ENCODE measurements at places on chromosomes 4 and X.

- H3K4me3 ChIP-seq: no peak overlapping the region
- no peaks in the 10 kb centered on the region for H3K27me3 ChIP-seq
- no peak overlapping the region for H3K27ac ChIP-seq
- H3K36me3 ChIP-seq: no peaks in the 10 kb centered on the region
- no peak for DNase-seq
- H3K4me1 ChIP-seq: no peaks in the 10 kb centered on the region
Observed at GRCh38 chr4:100979736-100980135, 367.6 kb downstream of the PPP3CA start.

- peaks cover 54% of the 10 kb centered on the region for H3K4me1 ChIP-seq
- H3K36me3 ChIP-seq: peaks cover 25% of the 10 kb centered on the region
- H3K27me3 ChIP-seq: no peaks in the 10 kb centered on the region
- no peak for DNase-seq
- peak overlapping the region; percentile 92 for H3K4me3 ChIP-seq
Observed at GRCh38 chr4:186192066-186192612, 772 bp downstream of the CYP4V2 start.

DNA sequence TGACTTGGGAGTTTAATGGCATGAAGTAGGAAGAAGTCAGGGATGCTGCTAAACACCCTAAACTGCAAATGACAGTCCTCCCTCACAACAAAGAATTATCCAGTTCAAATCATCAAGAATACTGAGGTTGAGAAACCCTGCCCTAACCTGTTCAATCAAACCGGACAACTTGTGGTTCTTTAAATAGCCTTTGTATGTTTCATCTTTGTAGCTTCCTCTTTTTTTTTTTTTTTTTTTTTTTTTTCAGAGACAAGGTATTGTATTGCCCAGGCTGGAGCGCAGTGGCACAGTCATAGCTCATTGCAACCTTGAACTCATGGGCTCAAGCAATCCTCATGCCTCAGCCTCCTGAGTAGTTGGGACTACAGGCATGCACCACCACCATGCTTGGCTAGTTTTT is 52.5 kb upstream of the TTC29 start:
- H3K36me3 ChIP-seq: no peaks in the 10 kb centered on the region
- H3K27me3 ChIP-seq: peaks cover 25% of the 10 kb centered on the region
- no peak overlapping the region for H3K27ac ChIP-seq
- no peaks in the 10 kb centered on the region for H3K4me1 ChIP-seq
- DNase-seq: no peak
- H3K4me3 ChIP-seq: no peak overlapping the region

- H3K27ac ChIP-seq: peak overlapping the region; percentile 73
- H3K36me3 ChIP-seq: no peaks in the 10 kb centered on the region
- peaks cover 32% of the 10 kb centered on the region for H3K4me1 ChIP-seq
- H3K4me3 ChIP-seq: no peak overlapping the region
Observed at GRCh38 chrX:119647089-119647488, 40.9 kb upstream of the NKRF start.

- no peaks in the 10 kb centered on the region for H3K36me3 ChIP-seq
- H3K4me1 ChIP-seq: peaks cover 30% of the 10 kb centered on the region
- DNase-seq: no peak
- H3K27me3 ChIP-seq: no peaks in the 10 kb centered on the region
Observed at GRCh38 chr4:2406920-2407319, 11.5 kb downstream of the ZFYVE28 start.

DNA sequence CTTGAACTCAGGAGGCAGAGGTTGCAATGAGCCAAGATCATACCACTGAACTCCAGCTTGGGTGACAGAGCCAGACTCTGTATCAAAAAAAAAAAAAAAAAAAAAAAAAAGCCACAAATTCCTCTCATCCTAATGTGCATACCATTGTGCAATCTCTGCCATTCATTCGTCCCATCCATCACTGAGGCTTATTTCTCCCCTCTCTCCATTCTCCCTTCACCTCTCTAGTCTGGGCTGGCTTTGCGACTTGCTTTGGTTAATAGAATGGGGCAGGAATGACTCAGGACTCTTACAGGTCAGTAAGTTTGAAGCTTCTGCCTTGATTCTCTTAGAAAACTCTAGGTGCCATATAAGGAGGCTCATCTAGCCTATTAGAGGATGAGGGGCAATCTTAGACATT is 60.3 kb upstream of the DDX3X start:
- H3K27me3 ChIP-seq: no peaks in the 10 kb centered on the region
- H3K36me3 ChIP-seq: no peaks in the 10 kb centered on the region
- H3K4me1 ChIP-seq: peaks cover 2% of the 10 kb centered on the region
- DNase-seq: no peak
- H3K4me3 ChIP-seq: no peak overlapping the region

DNA sequence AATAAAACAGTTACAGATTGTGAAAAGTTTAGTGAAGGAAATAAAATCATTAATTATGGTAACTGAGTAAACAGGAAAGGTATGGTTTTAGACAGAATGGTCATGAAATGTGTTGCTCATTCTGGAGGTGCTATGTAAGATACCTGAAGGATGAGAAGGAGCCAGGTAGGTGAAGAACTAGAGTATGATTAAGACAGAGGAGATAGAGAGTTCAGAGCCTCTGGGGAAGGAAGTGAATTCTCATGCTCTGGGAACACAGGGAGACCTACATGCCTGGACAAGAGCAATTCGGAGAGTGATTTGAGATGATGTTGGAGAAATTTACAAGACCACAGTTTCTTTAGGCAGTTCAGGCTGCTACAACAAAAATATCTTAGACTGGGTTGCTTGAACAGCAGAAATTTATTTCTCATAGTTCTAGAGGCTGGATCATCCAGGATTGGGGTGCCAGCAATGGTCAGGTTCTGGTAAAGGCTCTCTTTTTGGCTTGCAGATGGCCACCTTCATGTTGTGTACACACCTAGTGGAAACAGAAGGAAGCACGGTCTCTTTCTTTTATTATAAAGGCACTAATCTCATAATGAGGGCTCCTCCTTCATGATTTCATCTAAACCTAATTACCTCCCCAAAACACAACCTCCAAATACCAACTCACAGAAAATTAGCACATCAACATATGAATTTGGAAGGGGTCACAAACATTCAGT is 1416.1 kb downstream of the PCDH7 start:
- no peak overlapping the region for H3K27ac ChIP-seq
- no peaks in the 10 kb centered on the region for H3K27me3 ChIP-seq
- no peaks in the 10 kb centered on the region for H3K4me1 ChIP-seq
- no peak overlapping the region for H3K4me3 ChIP-seq

DNA sequence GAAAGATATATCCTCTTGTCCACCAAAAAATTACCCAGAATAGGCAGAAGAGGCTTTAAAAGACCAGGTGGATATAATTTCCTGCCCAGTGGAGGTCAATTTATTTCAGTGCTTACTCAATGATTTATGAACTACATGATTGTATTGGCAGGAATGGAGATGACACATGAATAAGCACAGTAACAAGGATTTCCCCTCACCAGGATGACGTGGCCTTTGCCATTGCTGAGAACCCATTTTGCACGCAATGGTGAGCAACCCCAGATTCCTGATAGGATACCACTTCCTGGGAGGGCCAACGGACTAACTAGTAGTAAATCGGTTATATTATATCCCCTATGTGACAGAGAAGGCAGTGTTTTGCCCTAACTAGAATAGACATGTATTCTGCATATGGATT is 11.6 kb upstream of the TTC29 start:
- no peak overlapping the region for H3K27ac ChIP-seq
- no peak for DNase-seq
- no peaks in the 10 kb centered on the region for H3K36me3 ChIP-seq

DNA sequence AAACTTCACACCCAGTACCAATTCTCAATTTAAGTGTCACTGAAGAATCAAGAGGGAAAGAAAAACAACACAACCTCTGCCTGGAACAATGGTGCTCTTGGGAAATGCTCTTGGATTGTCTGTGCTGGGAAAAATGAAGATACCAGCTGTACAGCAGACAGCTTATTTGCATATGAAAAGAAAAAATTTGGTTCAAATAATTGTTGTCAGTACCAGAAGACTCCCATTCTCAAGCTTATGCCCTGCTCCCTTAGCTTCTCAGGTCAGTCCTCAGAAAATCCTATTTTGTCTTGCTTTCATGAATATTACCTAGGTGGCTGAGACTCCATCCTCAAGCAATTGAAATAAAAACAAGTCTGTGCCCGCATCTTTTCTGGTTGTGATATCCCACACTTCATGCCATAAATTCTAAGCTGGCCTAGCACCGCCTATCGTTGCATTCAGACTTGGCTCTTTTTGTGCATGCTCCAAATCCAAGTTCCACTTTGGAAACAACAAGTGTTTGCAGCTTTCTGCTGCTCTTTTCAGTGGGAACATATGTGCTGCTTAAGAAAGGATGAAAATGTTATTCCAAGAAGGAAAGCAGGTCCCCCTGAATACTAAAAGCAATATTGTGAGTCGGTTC is 431.6 kb downstream of the INPP4B start:
- peaks cover 26% of the 10 kb centered on the region for H3K4me1 ChIP-seq
- no peak for DNase-seq
- no peaks in the 10 kb centered on the region for H3K27me3 ChIP-seq
- H3K27ac ChIP-seq: peak overlapping the region; percentile 67
- H3K36me3 ChIP-seq: no peaks in the 10 kb centered on the region
- no peak overlapping the region for H3K4me3 ChIP-seq

DNA sequence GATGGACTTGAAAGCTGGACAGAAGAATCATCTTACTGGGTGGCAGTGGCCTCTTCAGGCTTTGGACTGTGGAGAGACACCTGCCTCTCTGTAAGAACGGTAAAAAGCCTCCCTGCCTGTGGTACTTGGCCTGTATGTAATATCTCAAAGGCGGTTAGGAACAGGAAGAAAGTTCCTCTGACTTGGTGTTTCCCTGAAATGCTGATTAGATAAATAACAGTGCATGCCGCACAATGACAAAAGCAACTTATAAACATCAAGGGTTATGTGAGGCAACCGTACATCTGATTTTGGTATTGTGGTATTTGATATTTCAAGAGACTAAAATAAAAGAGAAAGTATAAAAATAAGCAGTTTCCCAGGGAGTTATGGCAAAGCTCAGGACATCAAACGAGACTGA is 92.4 kb upstream of the SORBS2 start:
- H3K27ac ChIP-seq: no peak overlapping the region
- no peak overlapping the region for H3K4me3 ChIP-seq
- H3K36me3 ChIP-seq: no peaks in the 10 kb centered on the region
- no peak for DNase-seq

GRCh38 chr4:181121733-181122132 is 1121.5 kb upstream of the TENM3 start:
- H3K4me1 ChIP-seq: no peaks in the 10 kb centered on the region
- no peaks in the 10 kb centered on the region for H3K27me3 ChIP-seq
- DNase-seq: no peak
- H3K36me3 ChIP-seq: no peaks in the 10 kb centered on the region
- H3K4me3 ChIP-seq: no peak overlapping the region

DNA sequence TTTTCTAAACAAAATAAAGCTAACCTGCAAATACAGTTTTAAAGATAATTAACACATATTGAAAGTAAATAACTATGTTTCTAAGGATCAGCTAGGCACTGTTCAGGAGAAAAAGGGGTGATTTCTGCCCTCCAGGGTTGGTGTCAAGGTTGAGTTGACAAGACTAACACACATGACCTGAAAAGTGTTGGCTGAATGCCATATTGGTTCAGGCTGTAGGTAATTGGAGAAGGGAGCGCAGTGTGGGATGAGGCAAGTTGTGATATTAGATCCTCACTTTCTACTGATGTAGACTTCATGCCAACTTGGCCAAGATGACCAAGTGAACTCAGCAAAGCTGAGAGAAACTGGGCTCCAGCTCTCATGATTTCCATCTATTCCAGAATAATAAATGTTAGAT is 42.2 kb downstream of the PPM1K start:
- DNase-seq: no peak
- no peak overlapping the region for H3K4me3 ChIP-seq
- no peaks in the 10 kb centered on the region for H3K27me3 ChIP-seq
